Kidney (tissue), 22 donors: ENCODE measurements at places on chromosomes 12 and 14. TPM values are rescaled to one million over a fixed set of nuclear protein-coding genes. Genes with fewer than 3 reads are reported as not detected.

Gene KRT75
- total RNA-seq, result not detected

Gene GALNT16
- total RNA-seq, result 13.1 TPM

Gene MIP
- total RNA-seq, result not detected

Gene RNASE7
- not detected for total RNA-seq

Gene CMA1
- total RNA-seq, result 2.1 TPM

Gene ZNF385A
- total RNA-seq, result 16.6 TPM

Gene STYK1
- total RNA-seq, result 1.6 TPM

Gene FAM222A
- 3.7 TPM for total RNA-seq

Gene TCL1B
- total RNA-seq, result not detected

Gene KRT8
- total RNA-seq, result 546 TPM

Gene MNAT1
- 29.6 TPM for total RNA-seq

Gene KRT74
- not detected for total RNA-seq

Gene OTX2
- not detected for total RNA-seq

DNA sequence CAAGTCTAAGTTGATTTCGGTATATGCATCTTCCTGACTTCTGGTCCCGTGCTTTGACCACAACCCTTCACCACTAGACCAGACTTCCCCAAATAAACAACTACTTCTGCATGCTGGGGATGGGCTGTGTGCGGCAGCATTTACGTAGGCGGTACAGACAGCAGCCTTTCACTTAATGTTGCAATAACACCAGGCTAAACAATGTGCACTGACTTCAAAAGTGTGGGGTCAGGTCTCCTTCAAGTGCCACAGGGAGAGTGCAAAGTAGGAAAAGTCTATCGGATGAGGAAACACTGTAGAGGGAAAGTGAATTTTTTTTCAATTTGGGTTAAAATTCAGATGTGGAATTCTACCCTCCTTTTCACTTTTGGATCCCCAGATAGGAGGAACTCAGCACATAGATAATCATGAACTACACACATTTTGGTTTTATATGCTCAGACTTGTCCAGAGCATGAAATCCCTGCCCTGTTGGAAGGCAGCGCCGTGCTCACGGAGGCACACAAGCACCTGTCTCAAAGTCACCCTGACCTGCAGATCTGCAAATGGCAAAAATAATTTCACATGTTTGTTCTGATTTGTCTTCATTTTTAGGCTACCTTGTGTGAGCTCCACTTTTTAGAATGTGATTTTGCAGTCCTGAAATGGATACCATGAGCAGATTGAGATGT is 3.6 kb upstream of the FOS start:
- H3K4me1 ChIP-seq, result peaks cover 17% of the 10 kb centered on the region
- peak overlapping the region; percentile 35 for H3K27ac ChIP-seq
- no peak overlapping the region for H3K4me3 ChIP-seq
- peaks cover 6% of the 10 kb centered on the region for H3K27me3 ChIP-seq

DNA sequence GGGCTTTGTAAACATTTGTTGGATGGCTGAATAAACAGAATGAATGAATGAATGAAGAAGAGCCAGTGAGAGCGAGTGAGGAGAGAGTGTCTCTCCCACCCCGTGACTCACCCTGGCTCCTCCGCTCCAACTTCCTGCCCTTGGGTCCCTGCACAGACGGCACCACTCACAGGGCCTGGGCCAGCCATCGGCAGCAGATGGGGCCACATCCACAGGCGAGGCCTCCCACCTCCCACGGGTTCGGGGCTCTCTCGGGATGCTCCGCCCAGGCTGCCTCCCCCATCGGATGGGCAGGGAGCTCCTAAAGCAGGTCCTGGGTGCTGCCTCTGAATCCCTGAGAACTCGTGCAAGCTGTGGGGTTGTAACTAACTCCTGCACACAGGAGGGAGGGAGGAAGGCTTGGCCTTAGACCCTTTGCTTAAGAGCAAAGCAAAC is 41.3 kb downstream of the CCNK start:
- H3K4me1 ChIP-seq, result no peaks in the 10 kb centered on the region
- no peak overlapping the region for H3K27ac ChIP-seq
- no peaks in the 10 kb centered on the region for H3K36me3 ChIP-seq

GRCh38 chr14:36091096-36091495 is 85.4 kb downstream of the PTCSC3 start:
- peaks cover 4% of the 10 kb centered on the region for H3K4me1 ChIP-seq
- peak; percentile 85 for DNase-seq
- H3K4me3 ChIP-seq, result no peak overlapping the region
- H3K27ac ChIP-seq, result peak overlapping the region; percentile 5
- H3K27me3 ChIP-seq, result no peaks in the 10 kb centered on the region

DNA sequence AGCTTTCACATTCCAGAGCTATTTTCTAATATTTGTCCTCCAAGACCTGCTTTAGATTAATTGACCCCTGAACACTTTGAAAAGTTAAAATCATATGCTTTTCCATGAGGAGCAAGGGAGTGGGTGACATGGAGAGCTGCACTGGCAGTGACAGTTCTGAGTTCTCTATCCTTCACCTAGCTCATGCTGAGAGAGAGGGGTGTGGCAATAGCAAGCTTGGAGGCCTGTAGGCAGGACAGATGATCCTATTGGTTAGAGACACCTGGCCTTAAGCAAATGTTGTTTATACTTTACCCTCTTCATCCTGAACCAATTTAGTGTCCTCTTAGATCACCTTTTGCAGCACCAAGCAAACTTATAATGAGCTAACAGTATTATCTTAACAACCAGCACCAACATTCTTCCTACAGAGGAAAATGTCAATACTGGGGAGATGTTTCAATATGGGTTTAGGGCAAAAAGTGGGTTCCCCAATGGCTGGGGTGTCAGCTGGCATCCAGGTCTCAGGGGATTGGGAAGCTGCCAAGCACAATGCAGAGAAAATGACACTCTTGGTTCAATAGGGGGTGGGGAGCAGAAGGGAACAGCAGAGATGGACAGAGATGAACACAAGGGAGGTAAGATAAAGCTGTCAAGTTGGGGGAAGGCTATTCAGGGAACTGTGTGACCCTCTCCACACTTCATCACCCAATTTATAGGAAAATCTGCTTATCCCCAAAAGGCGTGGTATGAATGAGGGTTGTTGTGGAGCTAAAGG is 37.0 kb upstream of the PPM1H start:
- no peak for DNase-seq
- H3K4me1 ChIP-seq, result no peaks in the 10 kb centered on the region
- H3K36me3 ChIP-seq, result no peaks in the 10 kb centered on the region

GRCh38 chr14:75119056-75119455 is 7.8 kb downstream of the NEK9 start:
- no peaks in the 10 kb centered on the region for H3K27me3 ChIP-seq
- DNase-seq, result no peak
- H3K27ac ChIP-seq, result no peak overlapping the region
- H3K36me3 ChIP-seq, result peaks cover 4% of the 10 kb centered on the region
- no peaks in the 10 kb centered on the region for H3K4me1 ChIP-seq

- H3K4me1 ChIP-seq, result no peaks in the 10 kb centered on the region
- no peaks in the 10 kb centered on the region for H3K36me3 ChIP-seq
- H3K27me3 ChIP-seq, result no peaks in the 10 kb centered on the region
- H3K27ac ChIP-seq, result peak overlapping the region; percentile 87
These were observed 6.8 kb upstream of the NR4A1 start for GRCh38 chr12:52044292-52044983.

DNA sequence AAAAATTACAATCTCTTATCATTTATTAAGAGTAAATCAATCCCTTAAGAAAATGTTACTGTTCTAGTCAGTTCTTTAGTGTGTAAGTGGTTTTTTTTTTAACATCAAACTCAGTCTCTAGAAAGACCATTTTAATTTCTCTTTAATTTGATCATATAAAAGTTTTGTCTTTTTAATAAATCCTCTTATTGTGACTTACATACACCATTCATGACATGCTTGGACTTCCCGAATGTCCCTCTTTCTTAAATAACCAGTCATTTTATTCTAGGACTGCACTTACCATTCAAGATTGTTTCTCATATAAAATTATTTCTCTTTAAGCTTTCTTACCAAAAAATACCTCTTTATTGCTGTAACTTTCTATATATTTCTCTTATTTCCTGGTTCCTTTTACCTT is 60.8 kb upstream of the EVL start:
- no peaks in the 10 kb centered on the region for H3K4me1 ChIP-seq
- no peaks in the 10 kb centered on the region for H3K27me3 ChIP-seq
- no peaks in the 10 kb centered on the region for H3K36me3 ChIP-seq
- no peak overlapping the region for H3K27ac ChIP-seq
- no peak for DNase-seq

DNA sequence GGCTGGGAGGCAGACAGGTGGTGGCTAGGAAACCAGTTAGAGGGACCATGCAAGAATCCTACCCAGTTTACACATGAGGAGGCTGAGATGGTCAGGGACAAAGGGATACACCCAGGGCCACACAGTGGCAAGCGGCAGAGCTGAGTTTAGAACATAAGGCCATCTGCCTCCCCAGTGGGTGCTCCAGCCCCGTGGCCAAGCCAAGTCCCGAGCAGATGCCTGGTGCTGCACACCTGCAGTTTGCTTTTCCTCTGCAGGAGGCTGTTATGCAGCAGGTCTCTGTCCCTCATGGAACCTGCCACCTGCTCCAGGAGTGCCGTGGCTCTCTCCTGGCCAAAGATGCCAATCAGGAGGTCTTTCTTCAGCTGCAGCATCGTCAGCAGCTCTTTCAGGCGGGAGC is 70.8 kb downstream of the SYNE3 start:
- no peak overlapping the region for H3K4me3 ChIP-seq
- no peaks in the 10 kb centered on the region for H3K36me3 ChIP-seq
- H3K4me1 ChIP-seq, result peaks cover 13% of the 10 kb centered on the region

DNA sequence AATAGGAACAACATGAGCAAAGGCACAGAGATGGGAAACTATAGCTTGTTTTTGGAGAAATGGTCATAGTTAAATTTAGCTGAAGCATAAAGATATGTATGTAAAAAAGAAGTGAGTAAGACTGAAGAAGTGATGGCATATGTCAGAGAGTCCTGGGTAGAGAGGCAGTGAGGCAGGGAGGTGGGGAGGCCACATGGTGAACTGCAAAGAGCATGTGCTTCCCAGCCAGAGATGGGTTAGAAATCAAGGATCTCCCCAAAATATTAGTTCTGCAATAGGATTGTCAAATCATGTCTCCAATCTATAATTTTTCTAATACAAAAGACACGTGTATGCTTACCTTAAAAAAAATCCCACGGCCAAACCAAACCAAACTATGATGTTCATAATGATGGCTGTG is 82.1 kb upstream of the STXBP6 start:
- H3K4me1 ChIP-seq, result no peaks in the 10 kb centered on the region
- no peaks in the 10 kb centered on the region for H3K36me3 ChIP-seq
- H3K27ac ChIP-seq, result no peak overlapping the region
- DNase-seq, result no peak
- H3K4me3 ChIP-seq, result no peak overlapping the region

DNA sequence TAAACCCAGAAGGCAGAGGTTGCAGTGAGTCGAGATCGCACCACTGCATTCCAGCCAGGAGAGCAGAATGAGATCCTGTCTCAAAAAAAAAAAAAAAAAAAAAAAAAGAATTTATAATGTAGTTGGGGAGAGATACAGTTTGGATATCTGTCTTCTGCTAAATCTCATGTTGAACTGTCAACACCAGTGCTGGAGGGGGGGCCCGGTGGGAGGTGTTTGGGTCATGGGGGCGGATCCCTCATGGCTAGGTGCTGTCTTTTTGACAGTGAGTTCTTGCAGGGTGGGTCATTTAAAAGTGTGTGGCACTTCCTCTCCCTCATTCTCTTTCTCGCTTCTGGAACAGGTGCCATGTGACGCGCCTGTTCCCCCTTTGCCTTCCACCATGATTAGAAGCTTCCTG is 32.8 kb downstream of the CLIP1 start:
- no peaks in the 10 kb centered on the region for H3K36me3 ChIP-seq
- no peaks in the 10 kb centered on the region for H3K4me1 ChIP-seq
- no peak overlapping the region for H3K4me3 ChIP-seq

- no peak overlapping the region for H3K4me3 ChIP-seq
- H3K36me3 ChIP-seq, result no peaks in the 10 kb centered on the region
- no peaks in the 10 kb centered on the region for H3K4me1 ChIP-seq
- DNase-seq, result no peak
- H3K27ac ChIP-seq, result no peak overlapping the region
- H3K27me3 ChIP-seq, result no peaks in the 10 kb centered on the region
These were observed 259.3 kb downstream of the BCL11B start for GRCh38 chr14:99012703-99013102.

DNA sequence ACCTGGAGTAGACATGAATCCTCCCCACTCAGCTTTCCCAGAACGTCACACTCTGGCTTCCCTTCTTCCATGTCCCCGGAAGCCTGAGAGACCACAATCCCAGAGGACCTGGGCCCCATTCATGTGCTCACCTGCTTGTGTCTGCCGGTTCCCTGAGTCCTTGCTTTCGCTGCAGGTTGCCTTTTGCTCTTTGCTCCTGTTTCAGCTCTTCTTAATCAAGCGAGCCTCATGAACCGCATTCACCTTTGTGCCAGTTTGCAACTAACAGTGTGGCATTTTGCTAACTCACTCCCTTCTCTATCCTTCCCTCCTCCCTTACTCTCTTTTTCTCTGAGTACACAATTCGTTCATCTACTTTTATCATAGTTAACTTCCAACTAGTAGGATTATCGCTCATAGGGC is 23.1 kb downstream of the ENTPD5 start:
- no peak for DNase-seq
- H3K4me1 ChIP-seq, result peaks cover 18% of the 10 kb centered on the region
- H3K27ac ChIP-seq, result peak overlapping the region; percentile 75
- H3K27me3 ChIP-seq, result no peaks in the 10 kb centered on the region
- H3K4me3 ChIP-seq, result peak overlapping the region; percentile 72

DNA sequence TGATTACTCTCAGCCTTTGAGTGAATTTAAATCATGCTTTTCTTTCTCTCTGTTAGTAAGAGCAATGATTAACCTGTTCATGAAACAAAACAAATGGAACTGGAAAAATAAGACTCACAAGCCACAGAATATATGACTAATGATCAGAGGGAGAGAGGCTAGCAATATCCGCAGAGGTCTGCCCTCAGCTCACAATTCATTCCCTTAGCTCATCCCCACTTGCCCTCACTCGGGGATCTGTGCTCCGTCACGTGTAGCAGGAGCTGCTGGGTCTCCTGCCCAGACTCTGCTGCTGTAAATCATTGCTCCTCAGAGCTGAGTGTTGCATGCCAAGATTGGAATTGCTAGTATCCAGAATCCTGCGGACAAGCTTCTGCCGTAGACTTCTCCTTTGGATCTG is 53.1 kb upstream of the GNG2 start:
- no peaks in the 10 kb centered on the region for H3K27me3 ChIP-seq
- no peaks in the 10 kb centered on the region for H3K36me3 ChIP-seq
- no peak overlapping the region for H3K27ac ChIP-seq
- no peak overlapping the region for H3K4me3 ChIP-seq
- DNase-seq, result peak; percentile 54
- no peaks in the 10 kb centered on the region for H3K4me1 ChIP-seq

- no peaks in the 10 kb centered on the region for H3K4me1 ChIP-seq
- H3K27me3 ChIP-seq, result no peaks in the 10 kb centered on the region
- no peak overlapping the region for H3K27ac ChIP-seq
- DNase-seq, result no peak
- H3K4me3 ChIP-seq, result no peak overlapping the region
- H3K36me3 ChIP-seq, result no peaks in the 10 kb centered on the region
These were observed 1.7 kb upstream of the AKAP6 start for GRCh38 chr14:32327255-32327961.

DNA sequence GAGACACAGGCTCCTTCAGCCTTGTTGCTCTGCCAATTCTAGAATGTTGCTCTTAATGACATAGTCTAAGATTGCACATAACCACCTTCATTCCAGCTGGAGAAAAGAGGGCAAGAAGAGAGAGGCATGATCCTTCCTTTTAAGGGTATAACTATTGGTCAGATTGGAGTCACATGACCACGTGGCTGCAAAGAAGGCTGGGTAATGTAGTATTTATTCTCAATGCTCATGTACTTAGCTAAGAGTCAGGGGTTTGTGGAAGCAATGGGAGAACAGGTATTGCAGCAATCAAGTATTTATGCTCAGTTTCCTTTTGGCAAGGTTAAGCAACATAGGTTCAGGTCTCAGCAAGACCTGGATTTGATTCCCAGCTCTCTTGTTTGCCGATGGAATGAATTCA is 298.8 kb upstream of the TBX3 start:
- H3K36me3 ChIP-seq, result no peaks in the 10 kb centered on the region
- H3K27ac ChIP-seq, result no peak overlapping the region
- H3K27me3 ChIP-seq, result no peaks in the 10 kb centered on the region
- H3K4me1 ChIP-seq, result no peaks in the 10 kb centered on the region
